Smooth muscle cell of bladder (primary cell): ENCODE measurements at places on chromosomes 2 and 18. TPM values are rescaled to one million over a fixed set of nuclear protein-coding genes. Genes with fewer than 3 reads are reported as not detected.

The TUBB8B gene
- total RNA-seq = not detected in 2 replicates

The ERMN gene
- not detected in 2 replicates for total RNA-seq

The DIPK1C gene
- not detected in 2 replicates for total RNA-seq

The MTCL1 gene
- 20.5 and 23.5 TPM in 2 replicates for total RNA-seq

The RAMP1 gene
- 10.1 and 10.5 TPM in 2 replicates for total RNA-seq

The LOXL3 gene
- 34.4 and 57.5 TPM in 2 replicates for total RNA-seq

The AOX1 gene
- 23.2 and 45.3 TPM in 2 replicates for total RNA-seq

The LIMS2 gene
- 2.8 and 3.1 TPM in 2 replicates for total RNA-seq

The LRRTM1 gene
- not detected in 2 replicates for total RNA-seq

The EGR4 gene
- not detected in 2 replicates for total RNA-seq

The CELF4 gene
- total RNA-seq = 0.09 TPM in 1 of 2 replicates, not detected in the other

The ITGB1BP1 gene
- total RNA-seq = 33.7 and 56.9 TPM in 2 replicates

The RBFA gene
- total RNA-seq = 15.6 and 18.7 TPM in 2 replicates

The COL4A3 gene
- total RNA-seq = under 0.01 and 0.18 TPM in 2 replicates

The RBM44 gene
- 0.14 and 0.28 TPM in 2 replicates for total RNA-seq

The PROKR1 gene
- not detected in 2 replicates for total RNA-seq

The CSRNP3 gene
- total RNA-seq = 0.57 and 0.74 TPM in 2 replicates

The VIT gene
- 2.0 and 3.1 TPM in 2 replicates for total RNA-seq

The UGT1A5 gene
- not detected in 2 replicates for total RNA-seq

The SERPINB13 gene
- total RNA-seq = not detected in 2 replicates

The NAT8 gene
- total RNA-seq = not detected in 2 replicates

The PLA2R1 gene
- 7.5 and 10.0 TPM in 2 replicates for total RNA-seq

The ITGA4 gene
- 18.3 and 41.4 TPM in 2 replicates for total RNA-seq

The CXCR1 gene
- total RNA-seq = not detected in 2 replicates

The TTR gene
- not detected in 2 replicates for total RNA-seq

The CAVIN2 gene
- 10.4 and 16.4 TPM in 2 replicates for total RNA-seq

The CFAP221 gene
- not detected in 2 replicates for total RNA-seq

The PLGLB1 gene
- 0.43 and 1.8 TPM in 2 replicates for total RNA-seq

The PDCD1 gene
- total RNA-seq = not detected in 2 replicates

The CWC22 gene
- 11.9 and 15.8 TPM in 2 replicates for total RNA-seq

The IL1F10 gene
- total RNA-seq = not detected in 2 replicates

The CDCA7 gene
- 0.43 and 0.55 TPM in 2 replicates for total RNA-seq

The ASXL3 gene
- total RNA-seq = 0.43 and 0.46 TPM in 2 replicates

The CNTNAP5 gene
- not detected in 2 replicates for total RNA-seq
